ENCODE measurements at places on chromosomes 7 and 10.
A peak's percentile ranks its signal among the peaks of the same experiment; 100 is the strongest.

GRCh38 chr10:70889291-70889690 is 926 bp upstream of the PCBD1 start:
- no peak for DNase-seq

DNA sequence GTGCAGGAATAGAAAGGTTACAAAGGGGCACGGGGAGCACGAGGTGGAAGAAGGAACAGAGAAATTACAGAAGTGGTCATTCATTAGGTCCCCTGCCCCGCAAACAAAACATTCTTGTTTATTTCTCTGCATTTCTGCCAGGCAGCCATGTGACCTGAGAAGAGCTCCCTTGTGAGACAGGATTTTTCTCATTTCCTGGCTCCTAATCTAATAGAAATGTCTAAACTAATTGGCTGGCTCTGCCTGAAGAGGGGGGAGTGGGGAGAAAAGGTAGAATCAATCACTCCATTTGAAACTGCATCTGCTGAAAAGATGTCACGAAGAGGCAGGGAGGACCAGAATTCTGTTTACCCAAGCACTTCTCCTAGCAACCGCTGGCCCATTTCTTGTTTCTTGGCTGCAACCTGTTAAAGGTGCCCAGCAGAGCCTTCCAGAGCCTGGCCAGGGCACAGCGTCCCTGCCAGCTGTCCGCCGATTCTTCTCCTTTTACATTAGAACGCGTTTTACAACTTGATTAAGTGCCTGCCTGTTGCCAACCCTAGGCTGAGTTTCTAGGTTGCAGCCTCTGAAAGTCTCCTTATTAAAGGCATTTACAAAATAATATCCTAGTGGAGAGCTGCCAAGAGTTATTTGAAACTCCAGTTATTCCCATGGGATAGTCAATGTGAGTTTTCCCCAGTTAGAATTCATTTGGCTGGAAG is 1227.6 kb downstream of the TYW1 start:
- no peak for DNase-seq

GRCh38 chr10:71128311-71128980 is 83.9 kb upstream of the UNC5B start:
- DNase-seq: no peak

DNA sequence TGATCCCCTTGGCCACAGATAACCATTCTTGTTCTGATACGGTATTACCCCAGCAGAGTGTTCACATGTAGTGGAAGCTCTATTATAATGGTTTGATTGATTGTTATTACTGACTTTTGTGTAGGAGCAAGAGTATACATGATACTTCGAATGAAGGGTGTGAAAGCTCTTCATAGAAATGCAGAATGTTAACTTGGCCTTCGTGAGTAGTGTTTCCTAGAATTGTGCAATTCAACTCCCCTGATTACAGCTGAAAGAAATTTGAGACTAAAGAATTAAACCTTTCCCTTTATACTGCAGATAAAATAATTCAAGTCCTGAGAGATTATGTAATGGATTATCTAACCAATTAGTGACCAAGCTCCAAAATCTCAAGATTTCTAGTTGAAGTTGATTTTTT is 38.2 kb downstream of the MKLN1 start:
- peak; percentile 47 for DNase-seq

- DNase-seq: peak; percentile 15
These were observed 3.2 kb upstream of the CROT start for GRCh38 chr7:87342231-87342630.

GRCh38 chr7:37833107-37833817 is 15.1 kb upstream of the NME8 start:
- peak; percentile 53 for DNase-seq

DNA sequence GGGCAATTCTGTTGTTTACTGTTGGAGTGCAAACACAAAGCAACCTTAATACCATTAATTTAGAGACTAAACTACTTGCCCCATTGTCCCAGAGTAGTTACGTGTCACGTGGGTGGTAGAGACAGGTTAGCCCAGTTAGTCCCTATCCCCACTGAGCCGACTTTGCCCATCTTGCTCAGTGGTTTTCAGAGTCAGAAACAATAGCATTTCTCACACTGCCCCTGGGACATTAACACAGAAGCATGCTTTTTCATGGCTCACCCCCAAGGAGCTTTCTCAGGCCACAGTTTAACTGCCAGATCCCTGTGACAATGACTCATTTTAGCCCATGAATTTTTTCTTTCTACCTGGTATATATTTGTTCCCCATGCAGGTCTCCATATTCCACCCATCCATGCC is 271.0 kb downstream of the POU6F2 start:
- no peak for DNase-seq

DNA sequence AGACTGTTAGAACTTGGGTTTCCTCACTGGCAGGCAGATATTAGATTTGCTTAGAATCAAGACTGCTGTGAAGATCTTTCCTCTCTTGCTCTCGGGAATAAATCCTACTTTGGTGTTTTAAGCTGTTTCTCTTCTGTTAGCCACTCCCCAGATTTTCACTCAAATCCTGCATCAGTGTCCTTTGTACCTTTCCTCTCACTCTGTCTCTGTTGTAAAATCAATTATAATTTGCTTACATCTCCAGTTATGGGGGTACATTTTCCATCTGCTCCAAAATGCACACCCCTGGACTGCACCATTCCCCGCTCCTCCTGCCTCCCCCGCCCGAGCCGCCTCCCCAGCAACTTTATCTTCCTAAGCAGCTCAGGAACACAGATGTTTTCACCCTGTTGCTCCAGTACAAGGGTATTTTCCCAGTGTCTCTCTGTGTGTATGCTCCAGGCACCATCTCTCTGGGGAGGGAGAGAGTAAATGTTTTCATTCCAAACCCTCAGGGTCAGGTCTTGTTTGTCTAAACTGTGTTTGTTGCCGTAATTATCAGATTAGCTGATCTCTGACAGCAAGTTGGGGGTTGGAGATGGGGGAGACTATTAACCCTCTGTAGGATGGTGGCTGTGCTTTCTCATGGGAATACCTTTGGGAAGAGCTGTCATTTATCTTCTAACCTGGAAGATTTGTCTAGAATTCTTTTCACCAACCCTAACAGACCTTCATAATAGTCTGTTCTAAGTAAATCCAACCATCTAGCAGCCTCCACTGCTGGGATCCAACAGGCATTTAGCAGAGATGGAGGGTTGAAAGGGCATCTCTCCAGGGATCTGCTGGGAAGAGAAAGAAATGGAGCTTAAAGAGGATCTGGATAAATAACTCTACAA is 20.4 kb upstream of the GOT1 start:
- no peak for DNase-seq

GRCh38 chr10:43255634-43256431 is 11.0 kb downstream of the RASGEF1A start:
- DNase-seq: no peak

DNA sequence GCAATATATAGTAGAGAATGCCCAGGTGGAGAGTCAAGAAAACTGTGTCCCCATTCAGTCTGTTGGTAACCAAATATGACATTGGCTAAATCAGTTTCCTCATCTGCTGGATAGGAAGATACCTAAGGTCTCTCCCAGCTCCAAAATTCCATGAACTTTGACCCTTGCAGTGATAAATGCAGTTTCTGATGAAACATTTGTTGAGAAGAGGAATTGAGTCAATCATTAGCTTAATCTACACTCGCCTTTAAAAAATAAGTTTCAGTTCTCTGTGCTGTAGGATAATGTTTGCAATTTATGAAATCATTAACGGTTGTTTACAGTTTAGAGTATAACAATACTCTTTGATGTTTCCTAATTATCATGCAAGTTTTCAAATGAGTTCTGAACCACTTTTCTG is 38.0 kb upstream of the SLC25A13 start:
- no peak for DNase-seq

- peak; percentile 37 for DNase-seq
These were observed 879 bp downstream of the NUDT5 start for GRCh38 chr10:12194752-12195271.

DNA sequence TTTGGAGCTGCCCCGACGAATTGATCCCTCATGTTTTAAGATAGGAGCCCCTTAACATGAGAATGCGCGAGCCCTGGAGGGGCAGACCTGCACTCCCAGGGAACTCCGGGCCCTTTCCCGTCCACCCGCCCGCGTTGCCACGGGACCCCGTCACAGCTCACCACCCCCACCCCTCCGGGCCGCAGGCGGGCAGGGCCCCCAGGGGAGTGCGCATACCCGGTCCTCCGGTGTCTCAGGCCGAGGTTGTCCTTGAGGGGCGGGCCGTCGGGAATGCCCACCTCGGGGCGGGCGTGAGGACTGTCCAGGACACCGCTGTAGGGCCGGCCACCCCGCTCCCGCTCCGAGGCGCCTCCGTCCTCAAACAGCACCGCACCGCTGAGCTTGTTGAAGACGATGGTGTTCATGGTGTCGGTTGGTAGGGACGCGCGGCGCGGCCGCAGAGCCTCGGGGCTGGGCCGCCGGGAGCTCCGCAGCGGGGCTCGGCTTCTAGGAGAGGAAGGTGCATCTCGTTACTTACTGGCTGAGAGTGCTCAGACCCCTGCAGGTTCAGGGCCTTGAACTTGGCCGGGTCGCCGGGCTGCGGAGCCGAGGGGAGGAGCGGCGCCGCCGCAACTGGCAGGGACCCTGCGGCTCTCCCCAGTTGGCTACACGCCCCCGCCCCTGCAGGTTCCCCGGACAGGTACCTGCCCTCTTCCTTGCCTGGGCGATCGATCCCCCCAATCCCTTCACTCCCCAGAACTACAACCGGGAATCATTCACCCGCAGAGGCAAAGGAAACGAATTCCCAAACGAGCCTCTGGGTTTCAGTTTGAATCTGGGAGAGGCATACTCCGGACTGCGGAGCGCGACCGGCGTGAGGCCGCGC is 2.4 kb downstream of the MKX start:
- DNase-seq: peak; percentile 43

DNA sequence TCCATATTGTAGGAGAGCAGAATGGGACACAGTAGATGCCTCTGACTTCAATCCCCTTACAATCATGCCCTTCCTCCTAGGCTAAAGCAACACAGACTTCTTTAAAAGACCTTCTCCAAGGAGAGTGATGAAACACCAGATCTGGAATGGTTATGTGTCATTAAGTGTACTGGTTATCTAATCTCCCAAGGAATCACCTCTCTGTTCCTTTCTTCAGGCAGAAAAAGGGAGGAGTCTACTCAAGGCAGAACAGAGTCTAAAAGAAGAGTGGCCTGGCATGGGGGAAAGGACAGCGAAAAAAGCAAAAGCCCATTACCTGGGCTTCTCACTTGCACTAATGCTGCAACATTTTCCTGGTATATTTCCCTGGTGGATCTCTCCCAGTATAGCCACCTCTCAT is 2.9 kb downstream of the ELMO1 start:
- DNase-seq: no peak

GRCh38 chr10:110852255-110852896 is 19.4 kb upstream of the PDCD4 start:
- no peak for DNase-seq

DNA sequence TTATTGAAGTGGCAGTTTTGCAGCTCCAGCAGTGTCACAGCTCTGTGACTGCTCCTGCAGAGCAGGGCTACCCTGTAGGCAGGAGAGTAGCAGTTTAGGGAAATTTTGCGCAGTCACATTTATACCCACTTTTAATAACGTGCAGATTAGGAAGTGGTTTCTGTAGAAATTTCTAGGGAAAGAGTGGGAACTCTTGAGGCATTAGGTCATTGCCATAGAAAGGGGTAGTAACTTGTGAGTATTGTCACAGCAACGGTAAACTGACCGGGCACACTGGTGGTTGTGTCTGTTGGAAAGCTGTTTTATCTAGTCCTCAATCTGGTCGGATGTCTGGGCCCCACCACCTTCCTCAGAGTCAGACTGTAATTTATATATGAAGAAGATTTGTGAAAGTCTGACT is 51.9 kb downstream of the CDC14C start:
- DNase-seq: no peak

DNA sequence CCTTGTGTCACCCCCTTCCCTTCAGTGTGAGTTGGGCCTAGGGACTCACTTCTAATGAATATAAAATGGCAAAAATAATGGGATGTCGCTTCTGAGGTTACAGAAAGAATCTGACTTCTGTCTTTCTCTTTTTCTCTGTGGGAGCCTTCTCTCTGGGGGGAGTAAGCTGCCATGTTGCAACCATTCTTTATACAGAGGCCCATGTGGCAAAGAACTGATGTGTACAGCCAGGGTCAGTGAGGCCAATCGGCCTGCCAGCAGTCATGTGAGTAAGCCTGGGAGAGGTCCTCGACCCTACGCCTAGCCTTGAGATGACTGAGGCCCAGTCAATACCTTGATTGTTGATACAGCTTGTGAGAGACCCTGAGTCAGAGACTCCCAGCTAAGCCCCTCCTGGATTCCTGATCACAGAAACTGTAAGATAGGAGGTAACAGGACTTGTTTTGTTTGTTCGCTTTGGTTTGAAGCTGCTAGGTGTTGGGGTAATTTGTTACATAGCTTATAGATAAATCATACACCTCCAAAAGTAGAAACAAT is 1.7 kb downstream of the TCAF1 start:
- DNase-seq: no peak

GRCh38 chr7:137846827-137847567 is at the start of gene DGKI:
Gene DGKI (minus strand): TSS chr7:137846974.
- DNase-seq: no peak

- no peak for DNase-seq
These were observed 168.6 kb downstream of the MLLT10 start for GRCh38 chr10:21702633-21703111.

GRCh38 chr10:3222068-3222467 is 49.5 kb upstream of the PITRM1 start:
- peak; percentile 53 for DNase-seq

DNA sequence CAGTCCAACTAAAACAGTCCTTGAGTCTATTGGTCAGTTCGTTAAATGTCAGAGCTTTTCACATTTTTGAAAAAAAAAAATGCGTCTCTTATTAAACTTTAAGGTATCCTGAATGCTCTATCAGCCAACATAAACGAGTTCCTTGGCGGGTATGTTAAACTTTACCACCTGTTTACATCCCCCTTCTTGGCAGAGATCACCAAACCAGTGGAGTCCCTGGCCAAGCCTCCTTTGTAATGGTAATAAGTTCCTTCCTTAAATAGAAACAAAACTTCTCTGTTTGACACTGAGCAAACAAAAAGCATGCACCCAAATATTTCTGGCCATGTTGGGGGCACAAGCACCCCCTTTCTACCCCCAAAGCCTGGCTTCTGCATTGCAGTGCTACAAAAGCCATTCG is 3.2 kb downstream of the TRIL start:
- DNase-seq: no peak

DNA sequence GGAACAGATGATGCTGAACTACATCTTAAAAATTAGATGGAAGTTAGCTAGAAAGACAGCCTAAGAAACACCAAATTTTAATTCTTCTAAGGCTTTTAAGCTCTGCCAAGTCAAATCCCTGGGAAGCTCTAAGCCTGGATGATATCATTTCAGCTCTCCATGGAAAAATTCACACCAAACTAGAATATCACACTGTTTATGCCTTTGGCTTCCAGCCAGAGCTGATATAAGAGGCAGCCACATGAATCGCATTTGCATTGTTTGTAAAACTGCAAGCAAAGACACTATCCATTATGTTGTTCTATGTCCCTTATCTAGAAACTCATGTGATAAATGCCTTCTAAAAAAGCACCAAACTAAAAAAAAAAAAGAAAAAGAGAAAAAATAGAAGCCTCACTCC is 430.4 kb downstream of the GRID1 start:
- no peak for DNase-seq

DNA sequence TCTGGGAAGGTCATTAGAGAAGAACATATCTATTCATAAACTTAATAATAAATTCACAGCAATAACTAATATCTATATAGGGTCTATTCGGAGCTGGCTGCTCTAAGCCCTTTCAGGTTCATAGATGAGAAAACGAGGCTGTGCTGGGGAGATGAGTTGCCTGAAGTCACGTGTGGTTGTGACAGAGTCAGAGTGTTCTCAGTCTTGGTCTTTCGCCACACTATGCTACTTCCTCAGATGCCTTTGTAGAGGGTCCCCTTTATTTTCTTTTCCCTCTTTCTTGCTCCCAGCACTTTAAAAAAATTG is 43.7 kb upstream of the FAM180A start:
- DNase-seq: no peak

- no peak for DNase-seq
These were observed 44.7 kb downstream of the SH2D4B start for GRCh38 chr10:80582286-80582960.
